ENCODE measurements at places on chromosomes 11 and 22.

GRCh38 chr11:36326524-36327419 is 30.7 kb downstream of the PRR5L start:
- no peak for DNase-seq

DNA sequence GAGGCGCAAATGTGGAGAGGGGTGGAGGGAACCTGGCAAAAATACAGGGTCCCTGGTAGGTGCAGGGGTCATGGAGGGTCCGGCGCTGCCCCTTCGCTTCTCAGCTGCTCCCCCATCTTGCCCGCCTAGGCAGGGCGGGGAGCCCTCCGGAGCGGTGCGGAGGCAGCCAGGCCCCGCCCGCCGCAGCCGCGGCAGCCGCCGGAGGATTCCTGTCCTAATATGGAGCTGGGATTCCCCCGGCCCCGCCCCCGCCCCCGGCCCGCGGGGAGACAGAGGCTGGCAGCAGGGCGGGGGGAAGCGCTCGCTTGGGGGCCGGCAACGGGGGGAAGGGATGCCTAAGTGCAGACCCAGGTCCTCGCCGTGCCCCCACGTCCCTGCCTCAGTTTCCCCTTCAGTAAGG is 1.0 kb upstream of the NPAS4 start:
- no peak for DNase-seq

DNA sequence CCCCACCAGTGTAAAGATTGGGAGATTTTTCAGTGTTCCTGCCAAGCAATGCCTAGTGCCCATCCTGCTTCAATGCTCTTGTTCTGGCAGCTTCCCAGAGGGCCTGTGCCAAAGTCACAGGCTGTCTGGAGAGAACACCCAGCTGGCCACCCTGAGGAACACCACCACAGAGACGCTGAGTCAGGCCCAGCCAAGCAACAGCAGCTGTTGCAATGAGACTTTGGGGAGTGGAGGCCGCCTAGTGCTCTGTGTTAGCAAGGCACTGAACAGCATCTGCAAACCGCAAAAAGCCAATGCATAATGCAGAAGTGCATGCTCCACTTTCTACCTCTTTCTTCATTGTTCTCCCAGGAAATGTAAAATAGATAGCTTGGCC is 168.1 kb downstream of the NXPE2 start:
- DNase-seq: no peak

- no peak for DNase-seq
These were observed 87.8 kb upstream of the DRD2 start for GRCh38 chr11:113562981-113563461.

GRCh38 chr22:25201557-25202273 is 2.1 kb downstream of the CRYBB3 start:
- DNase-seq: no peak

DNA sequence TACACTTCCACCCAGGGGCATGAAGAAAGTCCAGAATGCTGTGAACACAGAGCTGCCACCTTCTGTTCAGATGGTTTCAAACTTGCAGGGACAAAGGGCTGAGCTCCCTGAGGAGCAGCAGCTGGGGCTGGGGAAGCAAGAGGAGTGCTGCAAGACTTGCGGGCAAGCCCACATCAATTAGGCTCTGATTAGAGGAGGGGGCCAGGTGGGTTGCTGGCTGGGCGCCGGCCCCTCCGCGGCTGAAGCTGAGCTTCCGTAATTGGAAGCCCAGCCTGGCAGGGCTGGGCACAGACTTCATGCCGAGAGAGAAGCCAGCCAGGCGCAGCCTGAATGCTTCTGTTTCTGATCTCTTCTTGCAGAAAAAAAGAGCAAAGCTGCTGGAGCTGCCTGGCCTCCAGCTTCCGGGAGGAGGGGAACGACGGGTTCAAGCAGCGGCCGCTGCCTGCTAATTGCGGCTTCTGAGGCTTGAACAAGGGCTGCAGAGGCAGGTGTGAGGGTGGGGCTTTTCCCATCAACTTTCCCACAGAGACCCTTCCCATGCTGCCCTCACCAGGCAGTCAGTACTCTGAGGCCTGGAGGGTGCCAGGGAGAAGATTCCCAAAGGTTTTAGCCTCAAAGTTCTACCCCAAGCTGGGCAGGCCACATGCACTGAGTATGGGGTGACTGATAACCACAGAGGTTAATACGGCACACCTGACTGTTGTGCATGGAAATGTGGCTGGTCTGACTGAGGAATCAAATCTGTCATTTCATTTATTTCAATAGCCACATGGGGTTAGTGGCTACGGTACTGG is 91.1 kb upstream of the LMO1 start:
- DNase-seq: no peak

DNA sequence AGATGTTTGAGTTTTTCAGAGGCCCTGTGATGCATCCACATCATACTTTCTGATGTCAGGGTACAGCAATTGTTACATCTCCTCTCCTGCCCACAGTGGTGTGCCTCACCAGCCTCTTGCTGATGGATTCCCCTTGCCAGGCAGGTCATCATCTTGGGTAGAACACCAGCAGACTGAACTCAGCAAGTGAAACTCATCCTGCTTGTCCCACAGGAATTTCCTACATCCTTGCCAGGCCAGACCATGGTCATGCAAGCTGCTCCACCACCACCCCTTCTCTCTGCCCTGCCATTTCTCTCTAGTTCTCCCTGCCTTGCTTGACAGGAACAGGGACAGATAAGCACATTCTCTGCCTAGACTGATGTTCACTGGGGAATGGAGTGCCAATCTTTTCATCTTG is 85.9 kb downstream of the PAX6 start:
- no peak for DNase-seq
